HuH-7 (cell line): ENCODE measurements at places on chromosomes 4 and X.

- no peak for DNase-seq
These were observed 1664.3 kb downstream of the C4orf33 start for GRCh38 chr4:130760246-130760645.

GRCh38 chrX:109918753-109919152 lies 84.2 kb upstream of the TMEM164 start:
- DNase-seq: no peak

DNA sequence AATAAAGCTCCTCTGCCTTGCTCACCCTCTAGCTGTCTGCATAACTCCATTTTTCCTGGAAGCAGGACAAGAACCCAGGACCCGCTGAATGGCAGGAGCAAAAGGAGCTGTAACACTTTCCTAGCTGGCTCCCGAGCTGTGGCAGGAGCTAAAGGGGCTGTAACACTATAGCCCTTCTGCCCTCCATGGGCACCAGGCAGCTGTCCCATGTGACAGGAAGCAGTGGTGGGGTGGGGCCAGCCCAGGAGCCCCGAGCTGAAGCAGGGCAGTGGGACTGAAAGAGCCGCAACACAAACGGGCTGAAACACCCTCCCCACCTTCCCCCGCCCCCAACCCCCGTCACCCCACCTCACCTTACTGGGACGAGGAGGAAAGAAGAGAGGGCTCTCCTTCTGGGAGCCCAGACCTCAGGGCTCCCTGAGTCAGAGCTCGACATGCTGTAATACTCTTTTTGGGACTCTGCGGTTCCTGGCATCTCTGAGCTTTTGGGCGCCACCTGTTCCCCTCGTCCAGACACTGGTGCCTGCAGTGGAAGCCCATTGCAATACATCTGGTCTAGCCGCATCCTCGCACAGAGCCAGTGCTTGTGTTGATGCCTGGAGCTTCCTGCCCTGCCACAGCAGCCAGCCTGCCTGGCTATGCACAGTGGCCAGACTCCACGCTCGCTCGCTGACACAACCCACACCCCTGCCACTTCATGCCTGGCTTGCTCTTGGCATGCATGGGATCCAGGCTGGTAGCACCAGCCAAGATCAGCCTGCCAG lies 39.4 kb downstream of the PPM1K start:
- no peak for DNase-seq

DNA sequence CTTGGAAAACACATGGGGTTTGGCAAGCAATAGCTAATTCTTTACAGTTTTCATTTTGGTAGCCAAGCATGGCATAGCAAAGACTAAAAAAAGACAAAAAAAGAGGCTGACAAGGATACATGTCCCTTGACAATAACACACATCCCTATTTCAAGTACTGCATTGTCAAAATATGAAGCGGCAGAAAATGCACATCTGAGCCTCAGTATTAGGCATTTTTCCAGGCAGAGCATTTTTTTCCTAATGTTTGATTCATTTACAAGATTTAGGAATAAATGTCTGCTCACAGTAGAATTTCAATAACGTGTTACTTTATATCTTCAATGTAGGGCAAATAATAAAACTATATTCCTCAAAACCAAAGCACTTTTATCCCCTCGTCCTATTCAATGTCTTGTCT lies 216.3 kb upstream of the PCDH18 start:
- no peak for DNase-seq

DNA sequence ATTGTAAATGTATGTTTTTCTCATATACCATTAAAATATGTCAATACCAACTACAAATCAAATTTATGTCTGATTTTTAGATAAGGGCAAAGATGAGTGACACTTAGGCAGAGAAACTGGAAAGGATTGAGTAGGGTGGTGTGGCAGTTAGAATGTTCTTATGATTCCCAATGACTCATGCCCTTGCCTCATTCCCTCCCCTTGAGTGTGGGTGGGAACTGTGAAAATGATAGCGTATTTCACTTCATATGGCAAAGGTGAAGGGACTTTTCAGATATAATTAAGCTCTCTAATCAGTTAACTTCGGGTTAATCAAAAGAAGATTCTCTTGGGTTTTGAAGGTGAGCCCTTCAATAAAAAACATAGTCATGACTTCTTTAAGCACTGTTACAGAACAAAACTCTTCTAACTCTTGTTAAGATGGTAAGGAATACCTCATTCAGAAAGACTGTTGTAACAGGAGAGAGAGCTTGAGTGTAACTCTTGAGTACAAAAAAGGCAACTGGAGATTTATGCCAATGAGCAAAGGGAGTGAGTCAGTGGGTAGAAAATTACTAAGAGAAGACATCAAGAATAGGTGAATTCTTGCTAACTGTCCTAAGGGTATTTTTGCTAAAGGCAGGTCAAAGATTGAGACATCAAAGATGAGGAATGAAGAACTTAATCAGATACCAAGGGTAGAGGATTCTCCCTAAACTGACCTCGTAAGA lies 329.5 kb downstream of the KCTD8 start:
- DNase-seq: no peak

GRCh38 chr4:151429957-151430570 lies 21.1 kb downstream of the FHIP1A start:
- no peak for DNase-seq
